IPS DF 6.9 (cell line): ENCODE measurements at places on chromosomes 1 and 21.

DNA sequence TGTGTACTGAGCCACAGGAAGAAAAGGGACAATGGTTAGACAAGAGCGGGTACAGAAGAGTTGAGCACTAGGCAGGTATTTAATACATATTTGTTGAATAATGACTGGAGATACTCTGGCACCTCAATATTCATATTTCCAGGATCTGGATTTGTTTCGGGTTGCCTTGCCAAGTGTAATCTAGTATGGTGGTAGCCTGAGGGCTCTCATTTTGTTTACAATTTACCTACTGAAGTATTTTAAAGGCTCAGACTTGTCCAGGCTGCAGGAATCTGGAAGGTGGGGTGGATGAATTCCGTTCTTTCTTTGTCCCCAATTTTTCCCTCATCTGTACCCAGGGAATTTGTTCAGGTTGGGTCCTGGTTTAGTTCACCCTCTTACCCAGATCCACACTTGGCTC is 95.0 kb downstream of the CACHD1 start:
- no peaks in the 10 kb centered on the region for H3K36me3 ChIP-seq
- no peak for DNase-seq
- no peaks in the 10 kb centered on the region for H3K27me3 ChIP-seq
- no peak overlapping the region for H3K27ac ChIP-seq

GRCh38 chr21:15494481-15494880 is 235.3 kb upstream of the USP25 start:
- H3K4me1 ChIP-seq: no peaks in the 10 kb centered on the region
- no peaks in the 10 kb centered on the region for H3K36me3 ChIP-seq
- no peak overlapping the region for H3K27ac ChIP-seq
- H3K4me3 ChIP-seq: no peak overlapping the region

DNA sequence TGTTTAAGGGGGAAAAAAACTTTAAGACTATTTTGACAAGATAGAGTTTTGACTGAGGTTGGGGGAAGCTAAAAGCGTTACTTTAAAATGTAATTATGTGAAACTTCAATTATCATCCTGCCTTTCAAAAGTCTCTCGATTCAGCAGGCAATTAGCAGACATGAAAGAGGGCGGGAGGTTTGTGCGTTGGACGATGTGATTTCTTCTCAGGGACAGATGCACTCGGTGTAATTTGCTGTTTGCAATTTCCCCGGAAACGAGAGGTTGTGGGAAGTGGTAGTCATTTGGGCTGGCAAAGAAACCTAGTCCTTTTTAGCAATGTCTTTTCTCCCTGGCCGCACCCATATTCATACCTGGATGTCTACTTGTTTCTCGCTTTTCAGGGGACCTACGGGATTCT is 27.1 kb downstream of the KAZN start:
- DNase-seq: no peak
- no peaks in the 10 kb centered on the region for H3K36me3 ChIP-seq
- no peaks in the 10 kb centered on the region for H3K4me1 ChIP-seq
- H3K4me3 ChIP-seq: no peak overlapping the region

DNA sequence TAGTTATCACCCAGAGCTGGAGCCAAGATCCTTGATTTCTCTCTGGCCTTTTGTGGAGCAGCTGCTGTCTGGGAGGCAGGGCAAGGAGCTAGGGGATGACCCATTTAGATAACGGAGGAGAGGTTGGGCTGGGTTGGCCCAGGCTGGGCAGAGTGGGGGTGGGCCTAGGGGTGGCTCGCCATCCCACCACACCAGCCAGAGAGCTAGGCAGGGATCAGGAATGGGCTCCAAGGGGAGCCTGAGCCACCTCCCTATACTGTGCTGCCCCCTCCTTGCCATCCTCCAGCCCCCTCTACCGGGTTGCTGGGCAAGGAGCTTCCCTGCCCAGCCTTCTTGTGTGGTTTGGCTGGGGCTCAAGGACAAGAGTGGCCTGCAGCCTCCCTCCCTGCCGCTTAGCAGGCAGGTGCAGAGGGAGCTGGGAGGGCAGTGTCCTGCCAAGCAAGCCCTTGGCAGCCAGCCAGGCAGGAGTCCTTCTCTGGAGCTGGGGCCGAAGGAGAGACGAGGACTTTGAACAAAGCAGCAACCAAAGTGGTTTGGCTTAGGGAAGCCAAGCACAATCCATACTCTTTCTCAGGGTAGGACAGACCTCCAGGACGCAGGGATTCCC is 4.1 kb downstream of the NUAK2 start:
- DNase-seq: no peak
- peaks cover 26% of the 10 kb centered on the region for H3K4me1 ChIP-seq
- H3K36me3 ChIP-seq: no peaks in the 10 kb centered on the region
- no peak overlapping the region for H3K4me3 ChIP-seq
- no peaks in the 10 kb centered on the region for H3K27me3 ChIP-seq

DNA sequence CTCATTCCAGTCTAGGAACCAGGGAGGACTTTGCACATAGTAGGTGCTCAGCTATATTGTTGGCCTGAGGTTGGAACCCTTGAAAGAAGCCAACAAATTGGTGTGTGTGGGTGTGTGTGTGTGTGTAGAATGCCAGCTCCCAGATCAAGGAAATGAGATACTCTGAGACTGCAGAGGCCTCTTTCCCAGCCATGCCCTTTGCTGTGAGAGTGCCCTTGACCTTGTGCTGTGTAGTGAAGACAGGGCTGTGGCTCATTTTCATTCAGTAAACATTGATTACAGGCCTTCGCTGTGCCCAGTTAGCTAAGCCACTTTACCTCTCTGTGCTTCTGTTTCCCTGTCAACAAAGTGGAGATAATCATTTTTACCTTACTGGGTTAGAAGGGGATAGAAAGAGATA is 3.2 kb downstream of the CYP4B1 start:
- no peak overlapping the region for H3K27ac ChIP-seq
- H3K36me3 ChIP-seq: no peaks in the 10 kb centered on the region
- no peak for DNase-seq
- H3K4me3 ChIP-seq: no peak overlapping the region

- no peaks in the 10 kb centered on the region for H3K4me1 ChIP-seq
- no peak within 1 kb of the TSS for H3K27ac ChIP-seq
- H3K27me3 ChIP-seq: no peaks in the 10 kb centered on the region
- no peaks in the 10 kb centered on the region for H3K36me3 ChIP-seq
- H3K4me3 ChIP-seq: no peak within 1 kb of the TSS
Observed at GRCh38 chr1:159826441-159827101, at the start of gene SLAMF8. Gene SLAMF8 (plus strand): TSS chr1:159826873. CDS start chr1:159826899, 26 bp downstream.

- no peak for DNase-seq
- H3K27ac ChIP-seq: no peak within 1 kb of the TSS
- H3K4me3 ChIP-seq: no peak within 1 kb of the TSS
- no peaks in the 10 kb centered on the region for H3K36me3 ChIP-seq
- H3K27me3 ChIP-seq: no peaks in the 10 kb centered on the region
- peaks cover 1% of the 10 kb centered on the region; the same call in 1 of the 2 replicates for H3K4me1 ChIP-seq
Observed at GRCh38 chr1:54547601-54548388, at the start of gene ACOT11. Gene ACOT11 (plus strand): TSS chr1:54548228. CDS start chr1:54548310, 82 bp downstream.

- H3K36me3 ChIP-seq: no peaks in the 10 kb centered on the region; the same call in 1 of the 2 replicates
- no peak overlapping the region for H3K27ac ChIP-seq
- H3K4me1 ChIP-seq: no peaks in the 10 kb centered on the region
- no peak overlapping the region for H3K4me3 ChIP-seq
Observed at GRCh38 chr1:22077728-22078127, 25.2 kb downstream of the CDC42 start.

- no peak for DNase-seq
- H3K36me3 ChIP-seq: no peaks in the 10 kb centered on the region
- no peak overlapping the region for H3K27ac ChIP-seq
Observed at GRCh38 chr1:111214074-111214801, 13.3 kb upstream of the CHI3L2 start.

DNA sequence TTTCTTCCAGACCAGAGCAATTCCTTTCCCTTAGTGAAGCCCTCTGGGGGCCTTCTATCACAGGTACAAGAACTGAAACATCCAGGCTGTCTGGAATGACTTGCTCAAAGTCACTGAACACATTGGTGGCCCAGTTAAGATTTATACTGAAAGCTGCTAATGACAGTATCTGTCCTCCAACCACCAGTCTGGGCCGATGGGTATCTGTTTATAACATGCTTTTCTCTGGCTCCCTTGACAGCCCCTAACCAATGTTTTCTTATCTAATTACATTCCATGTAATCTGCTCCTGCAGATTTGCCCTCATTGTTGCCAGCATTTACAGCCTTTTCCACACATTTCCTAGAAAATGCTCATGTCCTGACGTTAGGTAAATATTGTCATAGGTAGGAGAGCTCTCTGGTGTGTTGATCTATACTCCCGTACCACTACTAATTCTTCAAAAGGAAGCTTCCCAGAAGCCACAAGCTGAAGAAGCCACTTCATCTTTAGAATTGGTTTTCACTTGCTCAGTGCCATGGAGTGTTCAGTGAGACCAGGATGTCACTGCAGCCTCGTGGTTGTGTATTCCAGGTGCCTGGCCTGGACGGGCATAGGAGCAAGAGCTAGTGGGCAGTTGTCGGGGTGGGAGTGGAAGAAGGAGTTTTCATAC is 163.9 kb downstream of the TSEN15 start:
- H3K4me3 ChIP-seq: no peak overlapping the region
- no peaks in the 10 kb centered on the region for H3K27me3 ChIP-seq
- DNase-seq: no peak
- H3K36me3 ChIP-seq: no peaks in the 10 kb centered on the region
- no peaks in the 10 kb centered on the region for H3K4me1 ChIP-seq

DNA sequence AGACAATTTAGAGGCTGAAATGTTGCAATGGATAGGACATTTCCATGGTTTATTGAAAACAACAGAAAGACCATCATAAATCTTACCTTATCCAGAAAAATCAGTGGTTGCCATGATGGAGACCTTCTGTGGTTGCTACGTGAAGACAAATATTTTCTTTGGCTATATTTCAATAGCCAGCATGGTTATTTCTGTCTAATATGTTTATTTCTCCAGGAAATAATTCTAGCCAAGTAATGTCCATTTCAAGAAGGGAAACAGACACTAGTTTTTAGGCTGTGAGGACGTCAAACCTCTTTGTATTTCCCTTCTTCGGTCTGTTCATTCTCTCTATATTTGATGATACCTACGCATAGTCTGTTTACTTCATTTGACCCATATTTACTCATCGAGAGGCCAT is 49.2 kb upstream of the NFASC start:
- H3K4me3 ChIP-seq: no peak overlapping the region
- H3K36me3 ChIP-seq: no peaks in the 10 kb centered on the region
- DNase-seq: no peak
- no peak overlapping the region for H3K27ac ChIP-seq

DNA sequence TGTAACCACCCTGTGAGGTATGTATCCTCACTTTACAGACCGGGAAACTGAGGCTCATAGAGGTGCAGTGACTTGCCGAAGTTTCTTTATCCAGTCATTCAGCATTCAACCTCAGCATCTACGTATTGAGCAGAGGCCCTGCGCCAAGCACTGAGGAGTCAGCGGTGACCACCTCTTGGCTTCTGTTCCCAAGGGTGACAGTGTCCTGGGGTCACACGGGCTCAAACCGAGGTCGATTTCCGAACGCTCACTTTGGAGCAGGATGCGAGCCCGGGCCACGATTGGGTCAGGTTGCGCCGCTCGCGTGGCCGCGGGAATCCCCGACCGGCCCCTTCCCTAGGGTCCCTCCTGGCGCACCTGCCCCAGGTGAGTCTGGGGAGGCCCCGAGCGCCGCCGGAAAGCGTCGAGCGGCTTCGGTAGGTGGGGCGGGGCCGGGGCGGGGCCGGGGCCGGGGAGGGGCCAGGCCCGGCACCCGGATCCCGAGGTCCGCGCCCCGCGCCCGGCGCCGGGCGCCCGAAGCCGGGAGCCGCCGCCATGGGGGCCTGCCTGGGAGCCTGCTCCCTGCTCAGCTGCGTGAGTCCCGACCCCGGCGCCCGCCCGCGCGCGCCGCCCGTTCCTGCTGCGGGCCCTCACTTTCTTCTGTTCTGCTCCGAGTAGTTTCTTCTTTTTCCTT is at the start of gene SERINC2:
Gene SERINC2 (plus strand): TSS at position 482 of the 673 bp plus-strand sequence. CDS start 53 bp downstream, at position 535.
- DNase-seq: no peak
- H3K4me3 ChIP-seq: peak within 1 kb of the TSS; percentile 78
- H3K36me3 ChIP-seq: no peaks in the 10 kb centered on the region
- no peak within 1 kb of the TSS for H3K27ac ChIP-seq
- H3K27me3 ChIP-seq: no peaks in the 10 kb centered on the region

- no peak overlapping the region for H3K27ac ChIP-seq
- no peak for DNase-seq
- H3K4me1 ChIP-seq: peaks cover 2% of the 10 kb centered on the region; the same call in 1 of the 2 replicates
- no peaks in the 10 kb centered on the region for H3K27me3 ChIP-seq
Observed at GRCh38 chr1:151455966-151456365, 3.3 kb downstream of the POGZ start.

DNA sequence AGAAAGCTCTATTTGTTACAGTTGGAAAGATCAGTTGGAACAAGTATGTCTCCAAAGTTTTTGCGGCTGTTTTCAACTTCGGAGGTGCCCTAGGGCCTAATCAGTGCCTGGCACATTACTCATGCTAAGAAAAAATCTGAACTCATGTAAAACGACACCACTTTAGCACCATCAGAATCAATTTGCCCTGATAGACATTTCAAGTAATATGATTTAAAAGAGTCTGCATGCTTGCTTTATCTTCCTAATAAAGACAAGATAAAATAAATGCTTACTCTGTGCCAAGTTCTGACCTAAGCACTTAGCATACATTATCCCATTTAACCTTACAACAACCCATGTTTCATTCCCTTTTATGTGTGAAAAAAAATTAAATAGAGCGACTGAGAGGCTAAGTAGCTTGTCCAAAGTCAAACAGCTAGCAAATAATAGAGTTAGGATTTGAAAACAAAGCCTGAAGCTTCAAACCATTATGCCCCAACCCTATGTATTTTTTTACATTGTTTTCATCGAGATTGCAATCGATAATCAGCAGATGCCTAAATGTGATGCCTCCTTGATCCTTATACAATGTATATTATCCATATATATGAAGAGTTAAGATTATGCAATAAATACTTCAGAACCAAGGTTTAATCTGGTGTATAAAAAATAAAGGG is 91.3 kb downstream of the DENND1B start:
- H3K36me3 ChIP-seq: no peaks in the 10 kb centered on the region
- no peaks in the 10 kb centered on the region for H3K4me1 ChIP-seq
- H3K27ac ChIP-seq: no peak overlapping the region
- no peak for DNase-seq
- no peak overlapping the region for H3K4me3 ChIP-seq

DNA sequence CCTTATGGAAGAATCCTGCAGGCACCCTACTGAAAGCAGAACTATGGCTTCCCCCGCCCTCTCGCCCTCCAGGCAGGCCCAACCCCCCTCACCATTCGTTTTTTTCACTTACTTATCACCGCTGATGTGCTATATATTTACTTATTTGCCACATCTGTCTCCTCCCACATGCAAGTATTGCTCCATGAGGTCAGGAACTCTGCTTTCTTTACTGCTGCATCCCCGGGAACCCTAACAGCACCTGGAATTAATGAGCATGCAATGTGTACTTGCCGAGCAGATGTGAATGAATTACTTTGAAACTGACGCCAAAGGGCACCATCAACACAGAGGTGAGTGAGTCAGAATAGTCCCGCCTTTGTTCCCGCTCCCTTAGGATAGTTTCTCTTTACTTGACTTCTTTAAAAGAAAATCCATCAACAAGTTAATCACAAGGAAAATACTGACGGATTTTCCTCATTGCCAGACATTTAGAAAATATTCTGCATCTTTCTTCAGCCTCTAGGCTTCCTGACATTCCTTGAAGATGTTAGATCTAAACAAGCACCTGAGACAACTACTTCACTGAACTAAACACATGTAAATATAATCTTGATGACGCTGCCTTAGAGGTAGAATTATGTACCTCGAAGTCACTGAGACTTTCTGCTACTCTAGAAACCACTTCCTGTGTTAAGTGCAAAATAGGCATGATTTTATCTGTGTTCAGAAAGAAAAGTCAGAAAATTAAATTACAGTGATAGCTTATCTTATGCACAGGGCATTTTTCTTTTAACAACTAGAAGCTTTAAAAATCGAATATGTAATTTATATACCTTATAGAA is 17.5 kb upstream of the RAB4A start:
- no peak overlapping the region for H3K27ac ChIP-seq
- H3K36me3 ChIP-seq: no peaks in the 10 kb centered on the region
- no peak overlapping the region for H3K4me3 ChIP-seq
- DNase-seq: no peak
- H3K4me1 ChIP-seq: peaks cover 3% of the 10 kb centered on the region
